ENCODE measurements at places on chromosomes 16 and 17.

GRCh38 chr17:75755205-75755901 is 9.6 kb downstream of the GALK1 start:
- no peak for DNase-seq

GRCh38 chr16:26365161-26365940 is 673.6 kb downstream of the HS3ST4 start:
- no peak for DNase-seq

DNA sequence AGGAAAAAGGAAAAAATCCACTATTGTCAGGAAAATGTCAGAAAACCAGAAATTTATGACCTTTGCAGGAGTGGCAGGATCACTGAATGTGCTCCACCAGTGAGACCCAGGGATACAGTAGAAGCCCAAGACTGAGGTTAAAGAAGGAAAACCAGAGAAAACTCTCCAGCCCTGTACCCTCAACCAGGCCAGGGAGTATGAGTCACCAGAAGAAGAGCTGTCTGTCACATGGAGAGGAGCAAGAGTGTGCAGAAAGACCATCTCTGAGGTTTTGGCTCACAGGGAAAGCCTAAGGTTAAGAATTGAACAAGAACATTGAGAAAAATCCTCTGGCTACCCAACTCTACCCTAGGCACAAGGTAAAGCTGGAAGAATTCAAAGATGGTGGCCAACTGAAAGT is 47.6 kb upstream of the MON1B start:
- no peak for DNase-seq

GRCh38 chr17:1800712-1801111 is 29.0 kb downstream of the SMYD4 start:
- DNase-seq, result no peak

DNA sequence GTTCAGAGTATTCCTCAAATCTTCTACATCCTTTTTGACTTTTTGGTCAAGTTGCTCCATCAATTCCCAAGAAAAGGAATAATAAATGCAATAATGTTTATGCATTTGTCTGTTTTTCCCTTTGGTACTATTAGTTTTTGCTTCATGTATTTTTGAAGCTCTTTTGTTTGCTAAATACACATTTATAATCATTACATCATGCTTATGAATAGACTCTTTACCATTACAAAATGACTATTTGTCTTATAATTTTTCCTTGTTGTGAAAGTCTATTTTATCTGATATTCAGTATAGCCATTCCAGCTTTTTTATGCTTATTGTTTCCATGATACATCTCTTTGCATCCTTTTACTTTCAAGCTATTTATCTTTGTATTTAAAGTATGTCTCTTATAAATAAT is 41.2 kb downstream of the CEP112 start:
- no peak for DNase-seq

GRCh38 chr17:79089720-79090442 is 15.3 kb downstream of the ENGASE start:
- no peak for DNase-seq

GRCh38 chr17:48427598-48427997 is 2.4 kb downstream of the SKAP1 start:
- no peak for DNase-seq

DNA sequence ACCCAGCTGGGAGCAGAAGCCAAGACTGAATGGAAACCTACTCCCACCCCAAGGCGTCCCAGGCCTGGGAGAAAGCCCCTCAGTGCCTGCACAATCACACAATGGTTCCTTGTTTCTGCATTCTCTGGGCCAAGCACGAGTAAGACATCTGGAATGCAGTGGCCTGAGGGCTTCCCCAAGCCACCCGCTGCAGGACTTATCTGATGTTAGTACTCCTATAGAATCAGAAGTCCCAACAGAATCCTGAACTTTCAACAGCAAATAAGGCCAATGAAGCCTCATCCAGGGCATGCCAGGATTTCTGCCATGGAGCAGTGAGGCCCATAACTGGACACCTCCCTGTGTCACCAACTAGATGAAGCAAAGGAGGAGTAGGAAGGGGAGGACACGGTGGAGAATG is 28.6 kb downstream of the MYO18A start:
- peak; percentile 54 for DNase-seq

GRCh38 chr17:38560503-38561318 is 45.0 kb downstream of the SRCIN1 start:
- DNase-seq, result peak; percentile 44

DNA sequence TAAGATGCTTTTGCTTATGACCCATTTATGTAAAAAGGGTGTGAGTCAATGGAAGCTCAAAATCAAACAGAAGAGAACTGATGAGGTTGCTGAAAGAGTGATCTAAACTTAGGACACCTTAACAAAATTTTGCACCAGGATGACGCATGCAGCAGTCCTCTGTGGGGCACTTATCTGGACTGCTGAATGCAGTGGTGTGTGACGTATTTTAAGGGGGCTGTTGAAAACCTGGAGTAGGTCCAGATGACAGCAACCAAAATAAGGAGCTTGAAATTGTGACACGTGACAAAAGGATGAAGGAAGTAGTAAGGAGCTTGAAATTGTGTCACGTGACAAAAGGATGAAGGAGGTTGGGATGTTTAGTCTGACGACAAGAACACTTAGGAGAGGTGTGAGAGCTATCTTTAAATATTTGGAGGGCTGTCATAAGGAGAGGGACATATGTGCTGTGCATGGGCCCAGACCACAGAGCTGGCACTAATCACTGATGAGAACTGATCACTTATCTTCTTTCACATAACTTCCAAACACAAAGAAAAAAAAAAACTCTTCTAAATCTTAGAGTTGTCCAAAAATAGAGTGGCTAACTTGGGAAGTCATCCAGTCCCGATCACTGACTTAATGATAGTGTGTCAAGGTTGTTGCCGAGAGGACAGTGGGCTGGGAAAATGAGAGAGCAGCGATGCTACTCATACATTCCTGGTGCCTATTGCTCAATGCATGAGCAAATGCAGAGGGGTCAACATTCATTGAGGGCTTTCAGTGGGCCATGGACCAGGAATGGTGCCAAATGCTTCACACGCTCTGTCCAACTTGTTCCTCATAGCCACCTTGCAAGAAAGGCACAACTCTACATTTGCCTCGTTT is 264.2 kb upstream of the ZFHX3 start:
- DNase-seq, result no peak

DNA sequence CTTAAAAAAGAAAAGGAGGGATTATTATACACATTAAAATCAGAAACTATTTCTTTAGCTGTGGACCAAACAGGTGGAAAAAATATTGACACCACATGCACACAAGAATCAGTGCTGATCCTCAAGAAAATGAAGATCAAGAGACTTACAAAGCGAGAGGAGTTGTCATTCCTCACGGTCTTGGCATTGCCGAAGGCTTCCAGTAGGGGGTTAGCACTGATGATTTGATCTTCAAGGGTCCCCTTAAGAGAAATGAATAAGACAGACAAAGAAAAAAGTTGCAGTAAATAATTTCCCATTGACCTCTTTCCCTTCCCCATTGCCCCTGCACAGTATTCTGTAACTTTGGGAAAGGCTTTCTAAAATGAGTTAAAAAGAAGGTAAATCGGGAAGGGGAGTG is 6.0 kb downstream of the MYH4 start:
- DNase-seq, result no peak

GRCh38 chr16:1820946-1821290 is 5.7 kb downstream of the HAGH start:
- DNase-seq, result no peak

DNA sequence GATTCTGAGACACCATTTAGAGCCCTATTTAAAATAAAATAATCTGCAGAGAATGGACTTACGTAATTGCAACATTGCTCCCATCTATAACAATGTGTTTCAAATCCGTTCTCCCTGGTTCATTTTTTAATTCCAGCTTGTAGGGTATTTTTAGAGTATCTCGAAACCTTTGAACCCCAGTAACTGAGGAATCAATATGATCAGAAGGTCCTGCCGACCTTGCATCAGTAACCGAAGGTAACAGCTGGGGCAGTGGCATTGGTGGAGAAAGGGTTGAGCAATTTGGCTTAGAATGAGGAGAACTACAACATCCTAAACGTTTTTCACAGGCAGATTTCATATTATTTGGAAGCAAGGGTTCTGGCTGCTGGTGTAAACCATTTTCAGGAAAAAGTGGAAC is 49.3 kb downstream of the N4BP1 start:
- DNase-seq, result no peak

DNA sequence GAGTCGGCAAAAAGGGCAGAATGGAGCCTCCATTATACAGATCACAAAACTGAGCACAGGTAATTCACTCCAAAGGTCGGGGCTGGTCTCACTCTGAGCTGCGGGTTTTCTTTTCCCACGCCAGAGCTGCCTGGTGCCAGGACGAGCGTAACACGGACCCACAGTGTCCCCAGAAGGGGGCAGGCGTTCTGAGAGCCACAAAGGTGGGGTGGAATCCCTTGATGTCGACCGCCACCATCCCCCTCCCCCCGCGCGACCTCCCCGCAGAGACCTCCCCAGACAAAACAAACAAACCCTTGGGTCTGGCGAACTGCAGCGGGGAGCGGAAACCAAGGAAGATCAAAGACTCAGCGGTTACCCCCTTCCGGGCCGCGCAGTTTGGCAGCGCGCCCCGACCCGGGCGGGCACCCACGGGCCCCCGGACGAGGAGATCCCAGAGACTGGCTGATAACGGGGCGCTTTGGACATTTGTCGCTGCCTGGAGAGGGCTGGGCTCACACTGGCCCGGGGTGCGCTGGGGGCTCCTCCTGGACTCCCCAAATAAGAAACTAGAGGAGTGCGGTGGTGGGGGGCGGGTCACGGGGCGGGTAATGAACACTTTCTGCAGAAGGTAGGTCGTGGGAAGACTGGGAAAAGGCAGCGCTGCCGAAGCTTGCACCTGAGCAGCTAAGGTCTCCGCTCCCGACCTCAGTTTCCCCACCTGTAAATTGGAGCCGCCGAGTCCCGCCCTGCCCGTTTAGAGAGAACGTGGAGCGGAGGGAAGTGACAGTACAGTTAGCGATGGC is 664 bp upstream of the NKD1 start:
- no peak for DNase-seq

- DNase-seq, result no peak
Measured at GRCh38 chr17:80142929-80143328, 4.0 kb downstream of the EIF4A3 start.

GRCh38 chr16:57998992-57999365 is 1.5 kb downstream of the ZNF319 start:
- DNase-seq, result no peak

DNA sequence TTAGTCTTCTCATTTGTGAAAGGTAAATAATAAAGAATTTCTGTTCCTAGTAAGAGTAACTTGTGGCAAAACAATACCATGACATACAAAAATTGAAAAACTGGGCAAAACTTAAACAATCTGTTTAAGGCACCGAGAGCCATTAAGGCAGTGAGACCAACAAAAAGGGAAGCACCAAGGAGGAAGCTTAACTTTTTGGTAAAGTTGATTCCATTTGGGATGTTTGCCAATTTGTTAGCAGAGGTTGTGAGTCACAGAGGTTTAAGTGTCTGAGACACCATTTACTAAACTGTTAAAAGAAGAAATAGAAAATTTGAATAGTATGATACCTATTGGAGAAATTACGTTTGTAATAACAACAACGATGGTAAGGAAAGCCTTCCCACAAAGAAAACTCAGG is 4.9 kb downstream of the SLC35G3 start:
- DNase-seq, result no peak

DNA sequence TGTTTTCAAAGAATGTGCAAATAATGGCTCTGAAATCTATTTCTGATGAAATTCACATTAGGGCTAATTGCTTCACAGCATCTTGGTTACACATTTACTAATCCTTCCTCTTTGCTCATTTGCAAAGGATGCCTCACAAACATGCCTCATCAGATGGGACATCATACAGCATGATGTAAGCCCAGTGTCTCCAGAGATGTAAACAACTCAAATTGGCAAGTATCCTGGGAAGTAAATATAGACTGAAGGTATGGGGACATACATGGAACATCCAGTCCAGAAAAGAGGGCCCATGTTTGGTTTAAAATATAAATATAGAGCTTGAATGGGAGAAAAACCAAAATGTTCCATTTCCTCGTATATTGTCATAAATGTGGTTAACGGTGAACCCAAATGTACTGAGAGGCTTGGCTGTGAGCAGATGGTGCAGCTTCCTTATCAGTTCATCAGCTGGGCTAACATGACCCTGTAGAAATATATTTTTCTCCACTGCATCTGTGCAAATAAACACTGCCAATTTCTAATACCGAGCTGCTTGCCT is 142.9 kb upstream of the NUDT7 start:
- DNase-seq, result no peak

DNA sequence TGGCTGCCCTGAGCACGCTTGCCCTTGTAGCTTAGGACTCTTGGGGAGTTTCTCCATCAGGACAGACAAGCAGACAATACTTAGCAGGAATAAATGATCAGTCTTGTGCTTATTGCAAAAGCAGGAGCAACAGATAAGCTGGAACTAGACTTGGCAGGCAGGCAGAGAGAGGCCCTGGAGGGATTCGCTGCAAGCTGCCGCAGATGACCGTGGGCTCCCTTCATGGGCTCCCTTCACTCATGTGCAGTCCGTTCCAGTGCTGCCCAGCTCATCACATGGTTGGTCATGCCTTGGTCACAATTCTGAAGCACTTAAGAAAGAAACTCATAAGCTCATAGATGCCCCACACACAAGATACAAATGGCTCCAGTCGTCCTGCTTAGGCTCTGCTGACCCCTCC is 2.4 kb upstream of the SLC5A10 start:
- peak; percentile 3 for DNase-seq
